ENCODE measurements at places on chromosomes 3 and 15.

DNA sequence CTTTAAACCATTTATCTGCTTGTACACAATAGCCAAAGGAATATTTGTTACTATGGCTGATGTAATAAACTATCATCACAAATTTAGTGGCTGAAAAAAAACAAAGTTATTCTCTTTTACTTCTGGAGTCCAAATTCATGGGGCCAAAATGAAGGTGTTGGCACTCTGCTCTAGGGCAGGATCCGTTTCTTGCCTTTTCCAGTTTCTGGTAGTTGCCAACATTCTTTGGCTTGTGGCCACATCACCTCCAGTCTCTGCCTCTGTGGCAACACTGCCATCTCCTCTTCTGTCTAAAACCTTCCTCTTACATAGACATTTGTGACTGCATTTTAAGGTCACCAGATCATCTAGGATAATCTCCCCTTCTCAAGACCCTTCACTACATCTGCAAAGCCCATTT lies 27.3 kb downstream of the NIT2 start:
- no peak for DNase-seq

- no peak for DNase-seq
Observed at GRCh38 chr15:31605467-31605931, 278.9 kb downstream of the KLF13 start.

- DNase-seq: no peak
Observed at GRCh38 chr3:189863031-189863430, 231.8 kb downstream of the TP63 start.

GRCh38 chr3:105944276-105944675 lies 75.5 kb upstream of the CBLB start:
- DNase-seq: no peak

GRCh38 chr15:52408823-52409222 lies 113.2 kb upstream of the MYO5C start:
- DNase-seq: no peak

GRCh38 chr15:39939487-39940452 lies 5.9 kb downstream of the EIF2AK4 start:
- no peak for DNase-seq

DNA sequence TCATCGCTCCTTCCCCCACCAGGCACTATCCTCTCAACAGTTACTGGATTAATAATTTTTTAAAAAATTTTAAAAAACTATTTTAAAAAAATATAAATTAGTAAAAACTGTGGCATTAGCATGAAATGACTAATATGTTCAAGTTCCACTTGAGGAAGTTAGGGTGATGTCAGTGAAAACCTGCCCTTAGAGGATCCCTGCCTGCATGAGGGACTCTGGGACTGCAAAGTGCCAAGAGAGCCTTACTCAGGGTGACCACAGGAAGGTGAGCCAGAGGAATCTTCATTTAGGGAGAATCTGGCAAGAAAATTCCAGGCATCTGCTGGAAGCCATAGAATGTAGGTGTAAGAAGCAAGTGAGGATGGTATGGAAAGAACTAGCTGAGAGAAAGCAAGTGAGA lies 157.7 kb upstream of the BCL6 start:
- DNase-seq: no peak

GRCh38 chr15:64004056-64004455 lies 42.2 kb downstream of the DAPK2 start:
- DNase-seq: no peak

GRCh38 chr15:55902981-55903380 lies 90.4 kb downstream of the NEDD4 start:
- DNase-seq: no peak

GRCh38 chr3:158420654-158421396 lies 150.2 kb upstream of the MLF1 start:
- DNase-seq: peak; percentile 76

DNA sequence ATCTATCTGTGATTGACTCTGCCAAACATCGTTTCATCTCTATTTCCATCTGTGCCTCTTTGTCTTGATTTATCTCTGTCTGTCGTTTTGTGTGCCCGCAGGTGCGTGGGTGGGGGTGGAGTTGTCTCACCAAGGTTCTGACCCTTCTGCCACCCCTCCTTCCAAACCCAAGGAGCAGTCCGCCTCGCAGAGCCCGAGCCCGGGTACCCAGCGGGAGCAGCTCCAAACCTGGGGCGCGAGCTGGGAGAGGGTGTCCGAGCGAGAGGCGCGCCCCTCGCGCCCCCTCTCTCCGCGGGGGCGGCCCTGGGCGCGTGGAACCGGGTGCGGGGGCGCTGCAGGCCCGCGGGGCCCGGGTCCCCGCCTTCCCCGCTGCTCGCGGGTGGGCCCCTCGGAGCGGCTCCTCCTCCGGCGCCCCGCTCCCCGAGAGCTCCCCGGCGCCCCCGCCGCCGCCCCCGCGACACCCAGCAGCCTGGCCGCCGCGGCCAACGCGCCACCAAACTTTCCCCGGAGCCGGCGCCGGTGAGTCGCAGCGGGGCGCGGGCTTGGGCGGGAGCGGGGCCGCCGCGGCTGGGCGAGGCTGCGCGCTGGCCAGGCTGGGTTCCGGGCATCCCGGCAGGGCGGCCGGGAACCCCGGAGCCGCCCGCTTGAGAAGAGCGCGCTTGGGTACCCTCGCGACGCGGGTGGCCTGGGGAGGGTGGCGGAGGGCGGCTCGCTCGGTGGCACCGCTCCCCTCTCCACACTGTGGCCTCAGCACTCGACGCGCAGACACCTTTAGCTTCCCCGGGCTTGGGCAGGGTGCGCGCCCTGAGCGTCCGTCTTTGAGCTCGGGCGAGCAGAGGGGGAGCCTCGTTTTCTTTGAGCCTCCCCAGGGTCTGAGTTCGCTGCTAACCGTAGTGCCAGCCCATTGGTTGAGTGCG lies at the start of gene HRH1:
TSS of gene HRH1 (plus strand) at position 458 of the 917 bp plus-strand sequence. CDS start 104,545 bp downstream, outside the sequence.
- no peak for DNase-seq

DNA sequence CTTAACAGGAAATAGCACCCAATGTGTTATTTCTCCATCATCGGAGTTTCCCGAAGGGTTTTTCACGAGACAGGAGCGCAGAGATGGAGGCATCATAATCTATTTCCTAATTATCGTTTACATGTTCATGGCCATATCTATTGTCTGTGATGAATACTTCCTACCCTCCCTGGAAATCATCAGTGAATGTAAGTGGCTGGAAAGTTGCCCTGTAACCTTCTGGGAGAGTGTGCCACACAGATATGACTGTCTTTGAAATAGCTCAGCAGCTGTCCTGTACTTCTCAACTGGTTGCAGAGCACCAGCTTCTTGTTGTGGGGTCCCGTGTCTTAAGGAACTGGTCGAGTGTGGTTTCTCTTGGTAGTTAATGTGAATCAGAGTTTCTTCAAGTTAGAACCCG lies 1.1 kb downstream of the SLC24A5 start:
- DNase-seq: no peak

GRCh38 chr3:101527906-101528305 lies 14.9 kb upstream of the SENP7 start:
- DNase-seq: no peak

GRCh38 chr3:25872200-25872877 lies 82.4 kb downstream of the OXSM start:
- DNase-seq: no peak

GRCh38 chr15:41876007-41876406 lies 17.8 kb downstream of the SPTBN5 start:
- DNase-seq: no peak

DNA sequence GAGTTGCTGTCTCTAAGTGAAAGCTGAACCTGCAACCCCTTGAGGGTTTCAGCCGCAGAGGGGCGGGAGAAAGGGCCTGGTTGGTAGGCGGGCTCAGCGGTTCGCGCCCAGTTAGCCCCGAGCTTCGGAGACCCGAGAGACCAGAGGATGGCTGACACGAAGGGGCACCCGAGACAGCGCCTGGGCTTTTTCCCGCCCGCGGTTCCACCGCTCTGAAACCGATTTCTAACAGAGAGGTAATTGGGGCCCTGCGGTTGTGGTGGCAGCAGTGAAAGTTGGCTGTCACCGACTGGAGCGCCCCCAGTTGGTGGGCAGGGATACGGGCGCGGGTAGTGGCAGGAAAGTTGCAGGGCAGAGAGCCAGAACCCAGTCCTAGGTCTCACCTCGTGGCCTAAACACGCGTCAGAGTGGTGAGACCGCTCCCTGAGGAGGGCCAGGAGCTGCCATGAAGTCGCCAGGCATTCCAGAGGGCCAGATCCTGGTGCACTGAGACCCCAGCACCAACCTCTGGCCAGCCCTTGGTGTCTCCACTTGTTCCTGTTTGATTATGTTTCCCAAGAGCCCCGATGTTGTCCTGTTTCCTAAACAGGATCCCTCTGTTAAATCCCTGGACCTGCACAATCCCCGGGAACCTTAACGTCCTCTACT lies 625 bp upstream of the ELL3 start:
- no peak for DNase-seq

DNA sequence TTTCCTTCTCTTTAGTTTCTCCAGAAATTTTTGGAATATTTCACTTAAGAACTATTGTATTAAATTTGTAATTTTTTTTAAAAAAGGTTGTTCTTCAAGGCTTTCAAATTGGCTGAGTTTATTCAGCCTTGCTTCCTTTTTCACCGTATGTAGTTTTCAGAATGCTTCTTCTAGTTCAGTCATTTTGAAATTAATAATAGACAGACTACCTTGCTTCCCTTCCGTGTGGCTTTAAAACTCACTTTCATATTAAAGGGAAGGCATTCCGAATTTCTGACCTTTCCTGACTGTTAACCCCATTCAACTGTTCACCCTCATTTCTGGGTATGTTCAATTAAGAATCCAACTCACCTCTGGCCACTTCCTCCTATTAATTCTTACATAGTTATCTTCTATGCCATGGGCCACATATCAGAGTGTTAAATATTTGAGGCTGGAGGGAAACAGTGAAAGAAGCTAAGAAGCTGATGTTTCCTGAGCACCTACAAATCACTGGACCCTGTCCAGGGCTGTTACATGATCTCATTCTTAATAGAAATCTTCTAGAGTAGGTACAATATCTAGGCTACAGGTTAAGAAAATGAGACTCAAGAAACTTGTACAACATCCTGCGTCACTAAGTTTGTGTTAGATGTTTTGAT lies 237.5 kb downstream of the P3H2 start:
- no peak for DNase-seq

DNA sequence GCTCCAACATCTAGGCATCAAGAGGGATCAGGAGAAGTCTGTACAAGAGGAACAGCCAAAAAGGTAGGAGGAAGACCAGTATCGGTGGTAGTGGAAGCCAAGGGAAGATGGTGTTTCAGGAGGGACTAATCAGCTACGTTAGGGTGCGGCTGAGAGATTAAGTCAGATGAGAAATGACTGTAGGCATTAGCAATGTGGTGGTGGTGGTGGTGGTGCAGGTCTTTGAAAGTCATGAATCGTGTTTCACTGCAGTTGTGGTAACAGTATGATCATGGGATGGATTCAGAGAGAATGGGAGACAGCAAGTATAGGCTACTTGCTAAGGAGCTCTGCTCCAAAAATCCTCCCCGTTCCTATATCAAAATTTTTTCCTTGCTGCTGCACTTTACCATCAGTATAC lies 35.5 kb downstream of the ASTE1 start:
- no peak for DNase-seq

DNA sequence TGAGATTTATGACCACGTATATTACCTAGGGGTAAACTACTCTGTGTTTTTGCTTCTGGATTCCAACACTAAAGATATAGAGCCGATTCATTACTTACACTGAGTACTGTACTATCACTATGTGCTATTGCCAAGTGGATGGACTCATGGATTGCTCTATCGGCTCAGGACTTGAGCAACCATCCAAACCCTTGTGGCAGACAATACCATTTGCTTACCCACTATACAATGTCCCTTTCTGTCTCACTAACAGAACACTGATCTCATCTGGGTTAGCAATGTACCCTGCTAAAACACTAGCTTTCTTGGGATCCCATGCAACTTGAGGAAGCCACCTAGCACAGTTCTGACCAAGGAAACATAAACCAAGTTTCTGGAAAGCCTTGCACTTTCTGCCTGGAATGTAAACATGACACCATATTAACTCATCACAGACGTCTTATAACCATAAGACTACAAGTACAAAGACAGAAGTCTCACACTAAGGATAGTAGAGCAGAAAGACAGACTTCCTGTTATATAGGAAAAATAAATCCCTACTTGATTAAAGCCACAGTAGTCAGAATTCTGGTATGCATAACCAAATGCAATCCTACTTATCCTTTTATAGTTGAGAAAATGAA lies 38.6 kb downstream of the HACD2 start:
- DNase-seq: peak; percentile 52

GRCh38 chr3:88262527-88262926 lies 112.8 kb downstream of the C3orf38 start:
- DNase-seq: no peak

GRCh38 chr15:90400759-90401314 lies 12.8 kb downstream of the IQGAP1 start:
- DNase-seq: peak; percentile 93

- DNase-seq: no peak
Observed at GRCh38 chr3:10928961-10929471, 63.5 kb upstream of the SLC6A1 start.

DNA sequence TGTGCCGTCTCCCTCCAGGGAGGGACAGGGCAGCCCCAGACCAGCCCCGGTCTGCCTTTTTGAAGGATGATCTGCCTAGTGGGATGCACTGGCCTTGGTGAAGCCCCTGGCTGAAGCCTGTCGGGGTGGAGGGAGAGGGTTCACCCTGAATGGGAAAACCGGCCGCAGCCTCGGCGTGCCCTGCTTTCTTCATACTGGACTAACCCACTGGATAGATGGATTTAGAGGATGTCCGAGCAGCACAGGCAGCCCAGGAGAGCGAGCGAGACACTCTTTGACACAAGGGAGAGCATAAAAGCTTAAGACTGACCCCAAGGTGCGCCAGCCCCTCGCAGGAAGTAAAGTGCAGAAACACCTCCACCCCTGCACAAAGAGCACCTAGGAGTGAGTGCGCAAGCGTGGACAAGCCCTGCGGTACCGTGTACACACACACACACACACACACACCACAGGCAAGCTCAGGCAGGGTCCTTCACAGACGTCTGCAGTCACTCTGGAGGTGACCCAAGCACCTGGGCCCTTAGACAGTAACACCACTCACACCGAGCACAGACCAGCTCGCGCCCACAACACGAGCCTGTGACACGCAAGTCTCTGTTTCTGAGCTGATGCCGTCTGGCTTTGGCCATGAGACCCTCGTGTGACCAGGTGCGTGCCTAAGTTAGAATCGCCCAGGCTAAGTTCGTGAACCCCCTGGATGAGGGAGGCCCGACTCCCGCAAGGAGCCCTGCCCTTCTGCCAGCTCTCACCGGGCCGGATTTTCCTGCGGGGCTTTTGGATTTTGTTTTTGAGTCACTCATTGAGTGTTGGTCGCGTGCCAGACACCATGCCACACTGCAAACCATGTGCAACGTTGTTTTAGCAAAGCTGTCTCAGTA lies 11.3 kb downstream of the SEMA4B start:
- no peak for DNase-seq

DNA sequence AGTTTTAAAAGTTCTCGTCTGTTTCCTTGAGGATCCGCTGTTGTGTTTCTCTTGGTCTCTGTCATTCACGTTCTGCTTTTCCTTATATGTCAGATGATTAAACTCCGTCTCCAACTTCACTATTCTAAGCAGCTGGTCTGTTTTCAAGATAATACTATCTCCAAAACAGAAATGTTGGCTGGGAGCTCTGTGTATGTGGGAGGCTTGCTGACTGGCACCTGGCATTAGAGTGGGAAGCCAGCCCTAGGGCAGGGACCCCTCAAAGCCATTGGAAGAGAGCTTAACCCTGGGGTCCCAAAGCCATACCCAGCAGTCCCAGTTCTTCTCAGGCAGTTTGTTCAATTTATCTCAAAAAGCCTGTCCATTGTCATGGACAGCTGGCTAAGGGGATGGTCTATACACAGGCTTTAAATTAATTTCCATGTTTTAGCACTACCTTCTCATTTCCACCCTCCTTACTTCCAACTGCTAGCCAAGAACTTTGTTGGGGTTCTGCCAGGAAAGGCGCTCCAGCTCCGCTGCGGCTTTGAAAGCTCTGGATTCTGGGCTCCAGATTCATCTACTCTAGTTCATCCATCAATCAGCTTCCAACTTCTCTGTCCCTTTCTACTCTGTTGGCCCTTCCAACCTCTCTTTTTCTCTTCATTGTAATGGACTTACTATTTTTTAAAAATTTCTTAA lies 9.2 kb downstream of the BTBD1 start:
- no peak for DNase-seq
